Activated B cell treated with CpG ODN at 0.5 μM for 24 hours (primary cell): ENCODE measurements at places on chromosomes 3 and 15. TPM values are rescaled to one million over a fixed set of nuclear protein-coding genes. Genes with fewer than 3 reads are reported as not detected.

SERINC4 gene
- 0.11 and 0.20 TPM in 2 replicates for total RNA-seq

DNA sequence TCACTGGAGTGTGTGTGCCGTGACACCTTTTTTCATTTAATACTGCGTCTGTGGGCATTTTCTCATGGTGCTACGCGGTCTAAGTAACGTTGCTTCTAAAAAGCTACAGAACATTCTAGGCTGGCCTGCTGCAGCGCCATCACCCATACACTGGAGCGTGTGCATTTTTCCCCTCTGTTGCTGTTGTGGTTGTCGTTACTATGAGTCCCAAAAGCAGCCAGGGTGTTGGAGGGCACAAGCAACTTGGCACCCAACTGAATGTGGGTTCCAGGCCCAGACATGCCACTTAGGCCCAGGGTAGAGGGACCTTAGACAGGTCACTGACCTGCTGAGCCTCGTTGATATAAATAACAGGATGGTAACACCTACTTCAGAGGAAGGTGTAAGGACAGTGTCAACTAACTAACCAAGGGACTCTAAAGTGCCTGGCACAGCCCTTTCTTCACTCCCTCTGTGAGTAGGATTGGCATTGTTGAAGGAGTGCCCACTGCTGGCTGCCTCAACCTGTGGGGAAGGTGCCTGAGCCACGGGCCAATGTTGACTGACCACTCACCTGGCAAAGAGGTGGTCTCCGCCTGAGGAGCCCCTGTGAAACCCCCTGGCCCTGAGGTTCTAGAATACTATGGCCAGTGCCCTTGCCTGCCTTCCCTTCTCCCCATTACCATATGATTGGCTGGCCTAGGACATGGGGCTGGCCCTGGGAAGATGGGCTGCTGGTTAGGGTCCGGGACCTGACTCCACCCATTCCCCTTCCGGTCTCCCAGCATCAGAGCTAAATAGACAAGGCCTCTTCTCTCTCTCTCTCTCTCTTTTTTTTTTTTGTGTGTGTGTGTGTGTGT is 3.5 kb downstream of the CSK start:
- H3K36me3 ChIP-seq = peaks cover 65% of the 10 kb centered on the region
- no peak for DNase-seq
- H3K4me3 ChIP-seq = peak overlapping the region; percentile 94
- no peaks in the 10 kb centered on the region for H3K27me3 ChIP-seq
- H3K27ac ChIP-seq = peak overlapping the region; percentile 99

GRCh38 chr3:71489315-71489761 is 94.2 kb downstream of the FOXP1 start:
- no peaks in the 10 kb centered on the region for H3K27me3 ChIP-seq
- DNase-seq = no peak
- H3K36me3 ChIP-seq = peaks cover 35% of the 10 kb centered on the region
- H3K27ac ChIP-seq = no peak overlapping the region
- peaks cover 65% of the 10 kb centered on the region for H3K4me1 ChIP-seq

GRCh38 chr3:99761415-99762165 is 56.1 kb upstream of the CMSS1 start:
- no peaks in the 10 kb centered on the region for H3K4me1 ChIP-seq
- H3K27me3 ChIP-seq = peaks cover 13% of the 10 kb centered on the region
- no peak overlapping the region for H3K4me3 ChIP-seq
- DNase-seq = no peak
- H3K36me3 ChIP-seq = no peaks in the 10 kb centered on the region
- no peak overlapping the region for H3K27ac ChIP-seq

GRCh38 chr15:60135961-60136360 is 131.8 kb downstream of the FOXB1 start:
- DNase-seq = no peak
- no peak overlapping the region for H3K27ac ChIP-seq
- H3K27me3 ChIP-seq = peaks cover 30% of the 10 kb centered on the region
- H3K4me1 ChIP-seq = no peaks in the 10 kb centered on the region

DNA sequence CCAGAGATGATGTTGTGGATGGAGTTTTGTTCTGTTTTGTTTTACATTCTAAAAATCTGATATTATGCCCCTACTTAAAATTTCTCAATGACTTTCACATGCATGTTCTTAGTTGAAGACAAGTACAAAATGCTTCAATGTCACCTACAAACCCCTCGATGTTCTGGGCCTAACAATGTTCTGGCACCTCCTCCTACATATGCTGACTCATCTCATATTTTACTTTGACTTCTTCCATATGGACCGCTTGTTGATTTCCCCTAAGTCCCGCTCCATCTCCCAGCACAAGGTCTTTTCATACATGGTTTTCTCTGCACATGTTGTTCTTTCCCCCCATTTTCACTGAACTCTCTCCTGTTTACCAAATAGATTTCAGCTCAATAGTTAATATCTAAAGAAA is 441.4 kb downstream of the CNTN6 start:
- no peak overlapping the region for H3K4me3 ChIP-seq
- H3K27ac ChIP-seq = no peak overlapping the region
- DNase-seq = no peak
- peaks cover 2% of the 10 kb centered on the region for H3K4me1 ChIP-seq
- no peaks in the 10 kb centered on the region for H3K27me3 ChIP-seq
- no peaks in the 10 kb centered on the region for H3K36me3 ChIP-seq

- H3K4me3 ChIP-seq = no peak overlapping the region
- H3K27me3 ChIP-seq = peaks cover 48% of the 10 kb centered on the region
- no peaks in the 10 kb centered on the region for H3K36me3 ChIP-seq
- no peak for DNase-seq
- no peak overlapping the region for H3K27ac ChIP-seq
- H3K4me1 ChIP-seq = peaks cover 13% of the 10 kb centered on the region
Observed at GRCh38 chr3:68931406-68932149, 769 bp downstream of the TAFA4 start.

SMCO1 gene
- not detected in 2 replicates for total RNA-seq
